ENCODE measurements at places on chromosomes 13 and 19.

DNA sequence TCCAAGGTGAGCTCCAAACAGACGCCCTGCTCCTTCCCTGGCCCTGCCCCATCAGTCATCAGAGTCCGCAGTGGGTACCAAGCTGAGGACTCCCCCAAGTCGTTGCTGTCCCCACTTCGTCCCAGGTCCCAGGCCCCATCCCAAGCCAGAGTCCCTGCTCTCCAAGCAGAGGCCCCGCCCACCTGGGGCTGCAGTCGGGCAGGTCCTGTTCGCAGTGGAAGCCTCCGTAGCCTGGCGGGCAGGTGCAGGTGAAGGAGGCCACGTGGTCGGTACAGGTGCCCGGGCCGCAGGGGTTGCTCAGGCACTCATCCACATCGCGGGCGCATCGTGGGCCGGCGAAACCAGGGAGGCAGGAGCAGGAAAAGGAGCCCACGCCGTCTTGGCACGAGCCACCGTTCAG, 19.4 kb downstream of the NOTCH3 start:
- no peak for DNase-seq

DNA sequence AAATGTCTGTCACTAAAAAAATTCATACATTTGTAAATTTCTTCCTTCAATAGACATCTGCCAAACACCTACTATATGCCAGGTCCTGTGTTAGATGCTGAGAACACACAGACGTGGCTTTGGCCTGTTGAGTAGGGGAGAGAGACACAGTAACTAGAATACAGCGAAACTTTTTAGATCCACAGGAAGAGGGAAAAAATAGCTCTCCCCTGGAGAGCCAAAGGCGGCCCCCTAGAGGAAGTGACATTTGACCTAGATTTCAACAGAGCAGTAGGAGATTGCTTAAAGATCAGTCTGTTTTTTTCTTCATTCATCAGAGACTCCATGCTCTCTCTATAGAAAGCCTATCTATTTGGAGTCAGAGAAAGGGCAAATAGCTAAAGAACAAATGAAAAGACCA, 11.3 kb downstream of the LCP1 start:
- DNase-seq = no peak

DNA sequence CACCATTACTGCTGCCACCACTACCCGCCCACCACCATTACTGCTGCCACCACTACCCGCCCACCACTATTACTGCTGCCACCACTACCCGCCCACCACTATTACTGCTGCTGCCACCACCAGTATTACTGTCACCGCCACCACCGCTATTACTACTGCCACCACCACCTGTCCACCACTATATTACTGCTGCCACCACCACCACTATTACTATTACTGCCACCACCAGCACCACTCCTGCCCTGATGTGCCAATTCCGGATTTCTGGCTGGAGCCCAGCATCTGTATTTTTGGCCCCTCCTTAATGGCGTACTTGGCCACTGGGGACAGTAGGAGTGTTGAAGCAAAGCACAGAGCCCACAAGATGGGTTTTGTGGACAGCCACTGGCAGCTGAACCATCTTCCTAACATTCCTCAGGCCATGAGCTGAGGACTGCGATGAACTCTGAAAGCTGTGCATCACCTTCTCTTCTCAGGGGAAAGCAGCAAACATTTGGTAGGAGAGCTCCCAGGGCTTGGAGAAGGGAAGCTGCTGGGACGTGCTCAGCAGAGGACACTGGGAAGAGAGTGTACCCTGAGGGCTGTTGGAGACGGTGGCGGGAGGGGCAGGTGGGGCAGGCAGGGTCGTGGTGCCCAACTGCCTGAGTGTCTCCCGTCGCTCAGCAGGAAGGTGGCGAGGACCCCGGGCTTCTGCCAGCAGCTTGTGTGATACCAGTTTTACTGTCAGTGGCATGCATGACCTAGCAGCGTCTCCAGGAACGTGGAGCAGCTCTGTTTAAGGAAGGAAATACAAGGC, 23.0 kb downstream of the CUL4A start:
- no peak for DNase-seq

DNA sequence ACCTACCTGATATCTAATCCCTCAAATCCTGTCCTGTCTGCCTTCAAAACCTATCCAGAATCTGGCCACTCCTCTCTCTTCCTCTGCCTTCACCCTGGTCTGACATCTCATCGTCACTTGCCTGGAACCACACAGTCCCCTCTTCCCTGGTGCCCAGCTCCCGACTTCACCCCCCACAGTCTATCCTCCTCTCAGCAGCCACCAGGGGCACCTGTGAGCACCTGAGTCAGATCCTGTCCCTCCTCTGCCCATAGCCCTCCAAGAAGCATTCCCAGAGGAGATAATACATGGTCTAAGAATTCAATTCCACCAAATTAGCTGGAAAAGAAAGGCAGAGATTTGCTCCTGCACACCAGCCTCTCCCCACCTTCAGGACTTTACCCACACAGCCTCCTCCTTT, 48.9 kb downstream of the ZNRF4 start:
- no peak for DNase-seq

DNA sequence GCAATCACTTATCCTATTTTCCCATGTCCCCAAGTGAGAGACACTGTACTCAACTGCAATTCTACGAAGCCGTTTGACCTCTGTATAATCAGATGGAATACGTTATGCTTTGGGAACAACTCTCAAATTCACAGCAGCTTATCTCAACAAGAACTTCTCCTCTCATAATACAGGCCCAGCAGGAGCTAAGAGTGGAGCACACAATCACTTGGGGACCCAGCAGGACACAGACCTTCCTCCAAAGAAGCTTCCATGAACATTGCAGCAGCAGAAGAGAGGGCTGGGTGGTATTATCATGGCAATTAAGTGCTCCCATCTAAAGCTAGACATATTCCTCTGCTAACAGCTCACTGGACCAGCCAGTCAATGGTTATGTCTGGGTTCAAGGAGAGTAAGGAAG, 428.3 kb upstream of the MIR17HG start:
- DNase-seq = no peak

DNA sequence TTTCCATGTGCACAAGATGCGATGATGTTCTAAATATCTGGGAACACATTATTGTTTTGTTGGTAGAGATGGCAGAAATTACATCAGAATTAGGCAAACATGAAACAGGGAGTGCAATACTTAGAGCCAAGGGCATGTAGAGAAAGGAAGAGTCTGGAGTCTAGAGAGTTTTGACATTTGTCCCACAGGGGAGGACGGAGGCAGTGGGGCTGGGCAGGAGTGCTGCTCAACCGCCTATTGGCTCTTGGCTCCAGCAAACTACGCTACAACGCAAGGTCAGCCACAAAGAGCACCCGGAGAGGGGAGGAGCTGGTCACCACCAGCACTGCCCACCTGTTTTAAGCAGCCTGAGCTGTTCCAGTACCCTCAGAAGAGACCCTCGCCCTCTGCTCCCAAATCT, 108.3 kb downstream of the ABCC4 start:
- DNase-seq = no peak

DNA sequence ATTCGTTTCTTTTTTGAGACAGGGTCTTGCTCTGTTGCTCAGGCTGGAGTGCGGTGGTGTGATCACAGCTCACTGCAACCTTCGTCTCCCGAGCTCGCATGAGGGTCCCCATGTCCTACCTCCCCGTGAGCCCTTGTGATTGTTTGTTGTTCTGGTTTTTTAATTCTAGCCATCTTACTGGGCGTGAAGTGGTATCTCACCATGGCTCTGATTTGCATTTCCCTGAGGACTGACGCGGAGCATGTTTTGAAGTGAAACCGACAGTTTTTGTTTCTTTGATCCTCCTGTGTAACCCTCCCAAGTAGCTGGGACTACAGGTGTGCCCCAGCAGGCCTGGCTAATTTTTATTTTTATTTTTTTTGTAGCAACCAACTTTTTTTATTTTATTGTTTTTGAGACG, 21.7 kb downstream of the GNG7 start:
- DNase-seq = no peak

- no peak for DNase-seq
Observed at GRCh38 chr19:7833225-7834099, 3.4 kb downstream of the EVI5L start.

DNA sequence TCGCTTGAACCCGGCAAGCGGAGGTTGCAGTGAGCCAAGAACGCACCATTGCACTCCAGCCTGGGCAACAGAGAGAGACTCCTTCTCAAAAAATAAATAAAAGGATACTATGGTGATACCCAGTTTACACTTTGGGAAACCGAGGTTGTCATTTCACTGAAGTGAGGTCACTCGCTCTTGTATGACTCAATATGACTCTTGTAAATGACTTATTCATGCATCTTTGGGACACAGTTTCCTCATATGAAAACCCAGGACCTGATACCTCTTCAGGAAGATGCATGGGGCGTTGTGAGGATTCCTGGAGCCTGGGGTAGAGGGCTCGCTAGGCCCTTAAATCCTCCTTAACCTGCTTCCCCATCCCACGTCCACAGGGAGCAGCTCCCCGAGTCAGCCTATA, 4.5 kb downstream of the PSMD8 start:
- no peak for DNase-seq

- no peak for DNase-seq
Observed at GRCh38 chr19:4376991-4377781, 23.2 kb downstream of the SH3GL1 start.

GRCh38 chr13:51844862-51845573, at the start of gene TMEM272:
Gene TMEM272 (minus strand): TSS chr13:51845177. CDS start chr13:51838530, 6,647 bp downstream.
- no peak for DNase-seq

GRCh38 chr13:21557995-21558394, 46.0 kb downstream of the MICU2 start:
- no peak for DNase-seq

GRCh38 chr19:14479975-14480699, 5.0 kb upstream of the PTGER1 start:
- DNase-seq = no peak

DNA sequence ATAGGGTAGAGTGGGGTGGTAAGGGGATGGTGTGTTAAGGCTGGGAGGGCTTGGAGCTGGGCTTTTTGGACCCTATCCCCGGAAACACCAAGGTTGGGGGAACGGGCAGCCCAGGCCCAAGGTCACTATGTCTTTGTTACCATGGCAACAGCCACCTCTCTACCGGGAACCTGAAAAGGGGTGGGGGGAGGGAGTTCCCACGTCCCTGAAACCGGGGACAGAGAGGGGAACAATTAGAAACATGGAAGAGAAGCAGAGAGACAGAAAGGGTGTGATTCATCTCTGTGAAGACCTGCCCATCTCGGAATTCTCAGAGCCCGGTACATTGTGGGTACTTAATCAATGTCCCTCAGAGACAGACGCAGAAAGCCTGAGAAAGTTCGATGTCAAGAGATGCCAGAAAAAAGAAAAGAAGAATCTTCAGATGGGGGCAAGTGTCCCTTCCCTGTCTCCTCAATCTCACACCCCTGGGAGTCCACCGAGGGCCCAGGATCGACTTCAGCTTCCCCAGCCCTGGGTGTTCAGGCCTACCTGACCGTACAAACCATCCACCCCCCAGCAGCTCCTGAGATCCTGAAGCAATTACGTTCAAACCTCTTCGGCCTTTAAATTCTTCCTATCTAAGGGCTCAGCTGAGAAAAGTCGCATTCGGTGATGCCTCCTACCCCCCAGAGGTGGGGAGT, 6.8 kb upstream of the LRFN1 start:
- DNase-seq = no peak

DNA sequence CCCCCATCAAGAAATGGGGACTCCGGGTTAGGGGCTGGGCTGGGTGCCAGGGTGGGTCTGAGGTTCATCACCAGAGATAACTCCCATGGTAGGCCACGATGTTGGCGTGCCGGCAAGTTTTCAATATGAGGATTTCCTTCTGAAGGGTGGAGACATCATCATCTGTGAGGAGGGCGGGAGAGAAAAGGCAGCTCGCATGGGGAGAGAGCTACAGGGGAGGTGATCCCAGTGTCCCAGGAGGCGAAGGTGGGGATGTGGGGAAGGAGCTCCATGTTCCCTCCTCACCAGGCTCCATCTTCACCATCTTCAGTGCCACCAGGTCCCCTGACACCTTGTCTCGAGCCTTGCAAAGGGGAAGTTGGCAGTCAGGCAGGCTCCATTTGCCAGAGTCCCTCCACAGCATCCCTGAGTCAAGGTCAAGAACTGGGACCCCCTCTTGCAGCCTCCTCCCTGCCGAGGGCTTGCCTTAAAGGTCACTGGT, 430 bp downstream of the MAP4K1 start:
- no peak for DNase-seq

- DNase-seq = no peak
Observed at GRCh38 chr13:90362707-90363106, 984.8 kb upstream of the MIR17HG start.

- DNase-seq = no peak
Observed at GRCh38 chr13:48299591-48299990, 4.0 kb upstream of the RB1 start.

DNA sequence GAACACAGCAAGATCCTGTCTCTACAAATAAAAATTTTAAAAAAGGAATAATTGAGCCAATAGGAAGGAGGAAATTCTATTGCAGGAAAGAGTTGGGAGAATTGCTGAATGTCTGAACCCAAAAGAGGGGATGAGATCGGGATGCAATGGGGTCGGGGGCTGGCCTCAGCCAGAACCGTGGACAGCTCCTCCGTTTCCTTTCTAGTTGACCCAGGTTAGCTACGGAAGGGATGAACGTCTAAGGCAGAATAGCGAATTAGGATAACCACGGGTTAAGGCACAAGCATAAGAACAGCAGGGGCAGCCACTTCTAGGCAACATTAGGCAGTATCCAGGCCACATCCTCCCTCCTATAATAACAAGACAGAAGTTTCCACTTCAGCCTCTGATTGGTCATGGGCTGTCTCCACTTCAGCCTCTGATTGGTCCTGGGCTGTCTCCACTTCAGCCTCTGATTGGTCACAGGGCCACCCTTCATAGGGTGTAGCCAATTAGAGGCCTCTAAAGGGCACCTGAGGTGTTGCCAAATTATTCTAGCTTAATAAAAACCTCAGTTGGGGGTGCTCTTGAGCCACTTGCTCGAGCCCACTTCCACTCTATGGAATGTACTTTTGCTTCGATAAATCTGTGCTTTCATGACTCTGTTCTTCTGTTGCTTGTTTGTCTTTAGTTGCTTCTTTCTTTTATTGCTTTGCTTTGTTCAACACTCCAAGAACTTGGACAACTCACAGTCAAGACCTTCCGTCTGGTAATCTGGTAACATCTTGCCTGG, 24.9 kb upstream of the TPM4 start:
- no peak for DNase-seq

GRCh38 chr13:59398127-59398526, 765.6 kb downstream of the DIAPH3 start:
- no peak for DNase-seq

DNA sequence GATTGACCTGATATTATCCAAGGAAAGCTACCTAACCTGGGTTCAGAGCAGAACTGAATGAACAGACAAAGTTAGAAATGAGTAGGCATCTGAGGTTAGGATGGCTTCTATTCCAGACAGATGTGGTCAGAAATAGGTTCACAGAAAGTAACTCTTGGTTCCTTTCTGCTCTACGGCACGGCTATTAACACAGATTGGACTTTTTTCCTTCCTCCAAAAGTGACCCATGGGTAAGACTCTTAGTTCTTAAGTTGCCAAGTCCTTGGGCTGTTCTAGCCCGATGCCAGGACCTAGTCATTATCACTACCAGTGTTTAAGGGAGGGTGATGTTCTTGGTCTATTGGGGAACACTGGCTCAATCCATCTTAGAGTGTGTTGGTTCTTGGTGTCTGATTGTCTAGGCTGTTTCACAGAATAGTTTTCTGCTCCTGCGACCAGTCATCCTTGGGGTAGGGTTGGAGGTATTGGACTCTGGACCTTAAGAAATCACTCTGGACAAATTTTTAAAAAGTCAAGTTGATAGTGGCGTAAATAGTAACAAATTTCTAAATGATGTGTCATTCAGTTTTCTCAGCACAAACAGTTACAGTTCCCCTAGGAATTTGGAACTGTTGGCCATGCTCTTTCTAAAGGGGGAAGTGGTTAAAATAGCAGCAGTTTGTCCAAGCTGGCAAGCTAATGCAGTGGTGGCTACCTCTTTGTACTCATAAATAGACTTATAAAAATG, 60.1 kb upstream of the MYCBP2 start:
- no peak for DNase-seq

GRCh38 chr13:19382111-19382510, 179.2 kb downstream of the TPTE2 start:
- DNase-seq = no peak

Data from esophagus squamous epithelium (tissue), 5 donors.